Retina (tissue), 1 donor: ENCODE measurements at places on chromosomes 2 and 18.

GRCh38 chr2:171412571-171413175, 21.1 kb downstream of the METTL8 start:
- DNase-seq, result no peak

- peak; percentile 24 for DNase-seq
These were observed 548.2 kb upstream of the LRRTM1 start for GRCh38 chr2:80852808-80853139.

DNA sequence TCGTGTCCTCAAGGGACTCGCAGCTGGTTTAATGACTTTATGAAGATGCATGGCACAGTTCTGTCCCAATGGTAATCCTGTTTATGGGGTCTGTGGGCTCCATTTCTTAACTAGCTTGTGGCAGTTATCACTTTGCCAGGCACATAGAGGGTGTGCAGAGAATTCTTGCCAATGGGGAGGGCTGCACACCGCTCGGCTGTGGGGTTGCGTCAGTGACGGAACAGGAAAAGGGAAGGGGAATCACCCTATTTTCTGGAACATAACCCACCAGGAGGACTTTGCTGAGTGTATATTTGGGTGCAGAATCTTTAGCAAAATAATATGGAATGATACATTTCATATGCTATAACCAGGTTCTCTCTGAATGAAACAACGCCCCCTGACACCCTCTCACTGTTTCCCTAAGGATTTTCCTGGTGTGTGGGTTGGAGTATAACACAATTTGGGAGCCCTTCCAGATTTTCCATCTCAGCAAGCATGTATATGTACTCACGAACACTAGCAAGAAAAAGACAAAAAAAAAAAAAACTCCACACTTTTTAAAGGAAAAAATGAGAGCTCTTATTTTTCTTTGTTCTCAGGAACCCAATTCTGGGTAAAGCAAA, 43.9 kb upstream of the TRIB2 start:
- no peak for DNase-seq

- no peak for DNase-seq
These were observed 266.5 kb upstream of the SALL3 start for GRCh38 chr18:78713069-78713468.

DNA sequence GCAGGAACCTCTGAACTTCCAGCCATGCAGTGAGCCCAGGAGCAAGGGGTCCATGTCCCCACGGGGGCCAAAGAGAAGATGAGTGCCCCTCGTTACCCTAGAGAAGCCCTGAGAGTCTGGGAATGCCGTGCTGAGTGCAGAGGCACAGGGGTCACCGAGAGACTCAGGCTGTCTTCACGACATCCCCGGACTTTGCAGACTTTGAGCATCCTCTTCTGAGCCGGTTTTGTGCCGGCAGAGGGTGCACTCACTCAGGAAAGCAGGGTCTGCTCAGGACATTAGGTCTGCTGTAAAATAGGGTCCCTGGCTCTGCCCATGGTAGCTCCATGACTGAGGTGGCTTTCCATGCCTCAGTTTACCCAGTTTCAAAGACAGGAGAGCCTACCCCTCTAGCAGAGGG, 71.0 kb downstream of the GALNT14 start:
- DNase-seq, result no peak

GRCh38 chr2:106878206-106878605, 7.8 kb downstream of the ST6GAL2 start:
- no peak for DNase-seq

DNA sequence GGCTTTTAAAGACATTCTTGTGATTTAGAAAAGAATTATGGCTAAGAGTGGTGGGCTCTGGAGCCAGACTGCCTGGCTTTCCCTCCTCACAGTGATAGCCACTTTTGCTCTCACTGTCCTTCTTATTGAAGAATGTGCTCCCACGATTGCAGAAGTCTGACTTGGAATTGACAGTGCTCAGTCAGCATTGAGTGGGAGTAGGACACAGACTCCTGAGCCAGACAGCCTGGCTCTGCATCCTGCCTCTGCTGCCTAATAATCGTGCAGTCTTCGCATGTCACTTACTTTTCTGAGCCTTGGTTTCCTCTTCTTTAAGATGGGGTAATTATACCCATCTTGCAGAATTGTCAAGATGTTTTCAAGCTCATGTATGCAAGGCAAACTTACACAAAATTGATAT, 23.3 kb downstream of the SPATS2L start:
- no peak for DNase-seq

GRCh38 chr2:11757101-11757500, 10.7 kb downstream of the LPIN1 start:
- DNase-seq, result no peak

GRCh38 chr18:63185984-63186383, 133.6 kb downstream of the BCL2 start:
- no peak for DNase-seq

DNA sequence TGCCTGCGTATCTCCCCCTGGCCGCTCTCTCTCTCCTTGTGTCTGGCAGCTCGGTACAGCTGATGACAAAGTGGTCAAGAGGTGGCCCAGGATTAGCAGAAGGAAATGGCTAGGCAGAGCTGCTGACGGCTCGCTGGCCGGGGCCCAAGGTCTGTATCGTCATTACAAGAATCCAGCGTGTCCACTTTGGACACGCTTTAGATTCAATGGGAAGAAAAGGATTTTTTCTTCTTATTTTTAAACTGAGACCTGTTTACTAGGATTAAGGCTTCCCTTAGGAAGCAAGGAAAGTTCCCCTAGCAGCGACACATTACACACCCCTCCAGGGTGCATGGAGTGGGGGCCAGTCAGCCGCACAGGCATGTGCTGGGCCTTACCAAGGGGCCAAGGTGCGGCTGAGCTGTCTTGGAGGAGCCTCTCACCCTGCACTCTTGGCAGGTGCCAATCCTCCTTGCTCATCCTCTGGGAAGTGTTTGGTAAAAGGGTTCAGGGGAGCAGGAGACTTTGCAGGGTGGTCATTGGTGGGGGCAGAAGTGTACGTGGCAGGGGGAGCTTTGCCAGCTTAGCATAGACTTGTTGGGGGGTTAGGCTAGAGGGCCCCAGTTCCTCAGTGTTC, 76.8 kb downstream of the POLR1A start:
- DNase-seq, result no peak

- DNase-seq, result no peak
These were observed 16.4 kb upstream of the RPRD1A start for GRCh38 chr18:36083729-36084128.

GRCh38 chr18:59576541-59577385, 120.5 kb downstream of the CCBE1 start:
- no peak for DNase-seq

DNA sequence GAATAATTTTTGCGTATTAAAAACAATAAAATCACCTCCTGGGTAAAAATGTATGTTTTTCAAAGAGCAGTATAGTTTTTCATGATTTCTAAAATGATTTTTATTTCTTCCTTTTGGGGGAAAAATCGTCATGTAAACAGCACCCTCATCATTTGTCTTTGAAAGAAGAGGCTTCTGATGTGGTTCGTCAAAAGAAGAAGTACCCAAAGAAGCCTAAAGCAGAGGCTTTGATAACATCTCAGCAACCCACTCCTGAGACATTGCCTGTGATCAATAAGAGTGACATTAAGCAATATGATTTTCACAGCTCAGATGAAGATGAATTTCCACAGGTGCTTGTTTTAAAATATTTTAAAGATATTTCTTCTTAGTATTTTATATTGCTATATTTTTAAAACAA, 110.2 kb upstream of the KIF5C start:
- no peak for DNase-seq

- DNase-seq, result peak; percentile 49
These were observed 86.6 kb upstream of the ZFP36L2 start for GRCh38 chr2:43312755-43313641.

DNA sequence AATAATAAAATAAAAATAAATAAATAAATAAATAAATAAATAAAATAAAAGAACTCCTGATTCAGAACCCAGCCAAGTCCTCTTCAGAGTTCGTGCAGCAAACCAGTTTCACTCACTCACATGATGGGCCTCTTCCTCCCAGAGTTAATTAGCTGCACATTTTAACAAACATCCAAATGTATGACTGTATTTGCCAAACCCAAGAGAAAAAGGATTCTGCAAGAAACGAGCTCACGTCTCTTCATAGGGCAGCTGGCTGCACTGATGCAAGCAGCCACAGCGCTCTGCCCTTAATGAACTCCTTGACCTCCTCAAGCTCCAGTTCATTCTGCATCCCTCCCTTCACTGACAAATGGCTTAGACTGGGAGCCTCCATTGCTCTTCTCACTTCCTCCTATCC, 55.1 kb downstream of the MREG start:
- no peak for DNase-seq
